ENCODE measurements at places on chromosomes 6 and 20.

- DNase-seq: no peak
Observed at GRCh38 chr20:57628047-57628961, 8.1 kb upstream of the ZBP1 start.

- no peak for DNase-seq
Observed at GRCh38 chr20:18537651-18538050, 29.6 kb upstream of the SMIM26 start.

DNA sequence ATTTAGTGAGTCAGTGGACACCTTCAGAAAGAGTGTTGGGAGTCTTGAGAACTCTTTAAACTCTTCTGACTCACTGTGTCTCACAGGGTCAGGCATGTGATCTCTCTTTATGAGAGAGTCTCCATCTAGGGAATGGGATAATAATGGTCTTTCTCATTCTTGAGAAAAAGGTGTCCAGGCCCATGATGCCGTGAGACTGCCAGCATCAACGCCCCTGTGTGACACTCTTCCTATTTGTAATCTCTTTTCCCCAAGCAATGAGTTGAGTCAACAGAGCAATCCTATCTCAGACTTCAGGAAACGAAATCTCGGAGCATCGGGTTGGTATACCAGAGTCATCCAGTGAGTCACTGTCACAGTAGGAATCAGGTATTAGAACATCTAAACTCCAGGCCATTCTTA, 82.3 kb upstream of the BMP2 start:
- DNase-seq: peak; percentile 31

- no peak for DNase-seq
Observed at GRCh38 chr6:106609699-106610098, 19.6 kb downstream of the RTN4IP1 start.

- no peak for DNase-seq
Observed at GRCh38 chr20:14223806-14224205, 113.6 kb downstream of the FLRT3 start.

DNA sequence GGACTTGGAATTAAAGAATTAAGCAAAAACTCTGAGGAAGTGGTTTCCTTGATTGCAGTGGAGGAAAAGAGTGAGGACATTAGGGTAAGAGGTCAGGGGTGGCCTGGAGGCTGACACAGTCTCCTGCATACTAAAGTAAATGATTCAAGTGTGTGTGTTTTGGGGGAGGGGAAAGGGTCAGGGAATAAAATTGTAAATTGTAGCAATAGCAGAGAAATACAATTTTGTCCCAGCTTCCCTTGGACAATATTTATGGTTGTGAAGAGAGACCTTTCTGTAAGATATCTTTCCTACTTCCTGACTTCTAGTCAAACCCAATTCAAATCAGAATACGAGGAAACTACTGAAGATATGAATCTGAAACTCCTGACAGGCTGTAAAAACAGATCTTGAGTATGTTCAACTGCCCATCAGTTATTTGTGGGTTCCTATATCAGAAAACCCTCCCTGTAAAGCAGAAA, 143.4 kb upstream of the HMGN3 start:
- no peak for DNase-seq

DNA sequence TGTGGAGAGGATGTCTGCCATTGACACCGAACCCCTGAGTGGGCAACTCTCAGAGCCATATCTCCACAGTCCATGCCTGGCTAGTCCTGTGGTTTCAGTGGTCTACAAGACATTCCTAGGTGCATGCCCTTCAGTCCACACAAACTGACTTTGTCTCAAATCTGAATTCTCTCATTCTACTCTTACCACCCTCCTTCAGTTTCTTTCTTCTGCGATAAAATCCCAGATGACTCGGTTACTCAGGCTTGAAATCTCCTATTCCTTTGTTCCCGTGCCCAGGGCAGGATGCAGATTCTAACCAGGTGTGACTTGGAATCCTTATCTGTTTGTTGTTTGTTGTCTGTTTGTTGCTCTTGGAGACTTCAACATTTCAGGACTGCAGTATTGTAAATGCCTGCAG, 9.3 kb downstream of the CDS2 start:
- DNase-seq: peak; percentile 19

DNA sequence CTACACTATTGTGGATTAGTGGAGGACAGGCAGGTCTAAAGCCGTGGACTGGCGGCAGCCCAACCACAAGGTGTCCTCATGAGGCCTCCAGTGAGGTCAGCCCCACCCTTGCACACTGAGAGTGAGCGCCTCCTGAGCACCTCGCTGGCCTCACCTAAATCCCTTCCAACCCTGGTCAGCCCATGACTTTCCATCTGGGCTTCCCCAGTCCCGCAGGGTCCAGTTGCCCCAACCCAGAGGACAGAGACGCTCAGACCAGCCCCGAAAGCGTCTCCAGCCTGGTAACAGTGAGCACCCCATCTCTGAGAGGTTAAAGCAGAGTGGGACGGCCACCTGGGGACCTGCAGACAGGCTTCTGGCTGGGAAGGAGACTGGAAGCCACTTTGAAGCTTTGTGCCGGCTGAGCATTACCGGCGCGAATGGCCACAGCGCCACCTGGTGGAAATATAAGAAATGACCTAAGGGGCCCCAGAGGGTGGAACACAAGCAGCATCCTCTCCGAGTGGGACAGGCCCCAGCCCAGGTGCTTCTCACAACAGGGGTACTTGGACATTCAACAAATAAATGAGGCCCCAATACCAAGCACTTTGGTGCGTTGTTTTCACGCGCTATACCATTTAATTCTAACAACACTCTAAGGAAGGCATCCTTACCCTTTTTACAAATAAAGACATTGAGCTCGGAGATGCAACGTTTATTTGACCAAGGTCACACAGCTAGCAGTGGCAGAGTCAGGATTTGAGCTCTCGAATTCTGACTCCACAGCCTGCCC, 65.7 kb upstream of the TOP1 start:
- DNase-seq: no peak

DNA sequence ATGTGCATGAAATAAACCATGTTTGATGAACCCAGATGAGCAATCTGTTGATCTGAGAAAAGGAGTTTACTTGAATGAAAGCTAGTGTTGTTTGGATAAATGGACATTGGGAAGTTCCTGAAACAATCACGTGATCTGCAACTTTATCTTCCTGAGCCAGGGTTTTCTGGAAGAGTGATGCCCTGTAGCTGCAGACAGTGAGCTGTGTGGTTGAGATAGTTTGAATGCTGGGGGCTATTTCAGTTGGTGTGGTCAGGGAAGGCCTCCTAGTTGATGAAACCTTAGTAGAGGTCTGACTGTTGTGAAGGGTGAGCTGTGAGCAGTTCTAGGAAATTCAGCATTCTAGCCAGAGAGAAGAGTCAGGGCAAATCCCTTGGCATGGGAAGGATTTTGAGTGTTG, 643.7 kb downstream of the UTRN start:
- no peak for DNase-seq

- no peak for DNase-seq
Observed at GRCh38 chr6:150230832-150231524, 88.1 kb downstream of the PPP1R14C start.

GRCh38 chr20:14925300-14925699, 587.9 kb upstream of the FLRT3 start:
- peak; percentile 5 for DNase-seq

DNA sequence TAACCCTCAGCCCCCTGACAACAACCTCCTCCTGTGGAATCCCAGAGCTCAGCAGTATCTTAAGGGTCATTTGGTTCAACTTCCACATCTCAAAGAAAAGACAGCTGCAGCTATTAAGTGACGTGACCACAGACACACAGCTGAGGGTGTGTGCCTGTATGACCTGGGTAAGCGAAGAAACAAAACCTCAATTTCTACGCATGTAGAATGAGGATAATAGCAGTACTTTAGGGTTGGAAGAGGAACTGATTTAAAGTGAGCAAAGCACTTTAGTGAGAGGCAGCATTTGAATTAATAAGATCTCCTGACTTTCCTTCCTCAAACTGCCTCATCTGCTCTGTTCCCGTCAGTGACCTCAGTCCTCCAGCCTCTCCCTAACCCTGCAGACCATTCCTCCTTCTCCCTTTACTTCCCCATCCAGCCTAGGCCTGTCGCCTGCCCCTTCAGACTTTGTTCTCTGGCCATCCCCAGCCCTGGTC, 6.8 kb upstream of the ARMC2 start:
- no peak for DNase-seq

DNA sequence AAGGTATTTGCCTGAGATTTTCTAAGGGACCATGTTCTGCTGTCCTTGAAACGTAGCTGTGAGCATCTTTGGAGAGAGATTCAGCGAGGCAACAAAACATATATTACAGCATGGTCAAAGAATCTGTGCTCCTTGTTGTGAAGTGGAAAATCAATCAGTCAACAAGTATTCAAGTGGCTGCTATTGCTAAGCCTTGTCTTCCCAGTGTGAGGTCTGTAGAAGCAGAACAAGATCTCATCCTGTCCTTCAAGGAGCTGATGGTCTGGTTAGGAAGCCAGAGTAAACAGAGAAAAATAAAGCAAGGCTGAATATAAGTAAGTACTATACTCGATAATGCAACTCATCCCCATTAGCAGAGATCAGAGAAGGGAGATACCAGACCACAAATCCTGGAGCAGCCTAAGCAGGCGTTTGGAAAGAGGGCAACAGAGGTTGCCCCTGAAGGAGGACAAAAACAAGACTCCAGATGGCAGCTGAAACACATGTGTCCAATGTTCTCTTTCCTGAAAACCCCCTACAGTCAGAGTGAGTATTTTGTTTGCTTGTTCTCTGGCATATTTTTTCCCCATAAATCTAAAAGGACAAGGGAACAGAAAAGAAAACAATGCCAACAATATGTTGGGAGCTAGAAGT, 392.0 kb downstream of the SYNE1 start:
- DNase-seq: no peak

DNA sequence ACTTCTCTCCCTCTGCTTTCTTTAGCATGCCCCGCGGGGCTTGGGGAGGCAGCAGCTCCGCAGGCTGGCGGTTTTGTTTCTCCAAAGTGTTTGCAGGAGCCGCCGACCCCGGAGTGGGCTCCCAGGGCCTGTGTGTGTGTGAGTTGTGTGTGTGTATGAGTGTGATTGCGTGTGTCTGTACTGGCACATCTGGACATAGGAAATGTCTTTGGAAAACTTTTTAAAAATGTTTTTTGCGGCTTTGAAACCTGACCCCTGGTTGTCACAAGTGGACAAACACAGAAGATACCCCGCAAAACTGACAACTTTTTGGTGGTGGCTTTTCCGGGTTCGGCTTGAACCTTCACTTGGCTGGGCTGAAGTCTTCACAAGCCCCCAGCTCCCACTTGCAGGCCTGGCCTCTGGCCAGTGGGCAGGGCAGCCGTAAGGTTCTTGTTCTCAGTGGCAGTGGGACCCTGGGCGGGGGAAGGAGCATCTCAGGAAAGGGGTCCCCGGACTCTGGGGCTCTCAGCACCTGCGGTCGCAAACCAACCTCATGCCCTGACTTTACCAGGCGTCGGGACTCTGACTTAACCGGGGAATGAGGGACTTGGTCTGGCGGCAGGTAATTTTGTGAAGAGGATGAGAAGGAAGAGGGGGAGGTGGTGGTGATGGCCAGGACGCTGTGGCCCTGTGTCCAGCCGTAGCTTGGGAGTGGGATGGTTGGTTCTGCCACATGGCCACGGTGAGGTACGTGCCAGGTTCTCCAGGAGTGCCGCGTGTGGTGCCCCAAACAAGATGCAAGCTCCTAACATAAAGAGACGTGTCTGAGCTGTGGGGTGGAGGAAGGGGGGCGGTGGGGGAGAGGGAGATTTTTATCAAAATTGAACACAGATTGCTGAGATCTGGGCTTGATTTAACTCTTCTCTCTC, 619 bp downstream of the DAAM2 start:
- DNase-seq: no peak
